Activated T-cell treated with anti-CD3 and anti-CD28 coated beads, Interleukin-2, amount 50 U/mL, for 24 hours (primary cell): ENCODE measurements at places on chromosomes 3 and 15.

DNA sequence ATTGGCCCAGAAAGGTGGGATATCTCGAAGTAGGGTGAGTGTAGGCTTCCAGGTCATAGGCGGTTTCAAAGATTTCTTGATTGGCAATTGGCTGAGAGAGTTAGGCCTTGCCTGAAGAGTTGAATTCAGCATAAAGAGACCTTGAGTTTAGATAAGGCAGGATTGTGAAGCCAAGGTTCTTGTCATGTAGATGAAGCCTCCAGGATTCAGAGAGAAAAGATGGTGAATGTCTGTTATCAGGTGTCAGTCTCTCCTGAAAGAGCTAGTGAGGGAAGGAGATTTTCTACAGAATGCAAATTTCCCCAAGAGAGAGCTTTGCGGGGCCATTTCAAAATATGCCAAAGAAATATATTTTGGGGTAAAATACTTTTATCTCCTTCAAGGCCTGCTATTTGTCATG is 217.0 kb upstream of the TLE3 start:
- no peak for DNase-seq

DNA sequence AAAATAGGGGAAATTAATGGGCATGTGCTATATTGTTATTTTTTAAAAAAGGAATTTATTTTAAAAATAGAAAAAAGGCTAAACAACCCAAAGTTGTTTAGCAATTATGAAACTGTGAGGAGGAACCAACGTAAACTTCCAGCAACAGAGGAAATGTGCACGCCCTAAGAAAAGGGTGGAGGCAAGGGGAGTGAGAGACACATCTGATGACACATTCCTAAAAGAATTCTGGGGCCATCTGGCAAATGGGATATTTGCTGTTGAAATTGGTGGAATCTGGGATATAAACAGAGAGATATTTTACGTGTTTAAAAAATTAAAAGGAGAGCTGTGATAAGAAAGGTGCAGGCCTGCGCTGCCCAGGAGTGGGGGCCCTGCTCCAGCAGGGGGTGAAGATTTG is 50.8 kb upstream of the MUC13 start:
- no peak for DNase-seq

GRCh38 chr3:59240666-59241255 is 190.9 kb upstream of the CFAP20DC start:
- DNase-seq = no peak

DNA sequence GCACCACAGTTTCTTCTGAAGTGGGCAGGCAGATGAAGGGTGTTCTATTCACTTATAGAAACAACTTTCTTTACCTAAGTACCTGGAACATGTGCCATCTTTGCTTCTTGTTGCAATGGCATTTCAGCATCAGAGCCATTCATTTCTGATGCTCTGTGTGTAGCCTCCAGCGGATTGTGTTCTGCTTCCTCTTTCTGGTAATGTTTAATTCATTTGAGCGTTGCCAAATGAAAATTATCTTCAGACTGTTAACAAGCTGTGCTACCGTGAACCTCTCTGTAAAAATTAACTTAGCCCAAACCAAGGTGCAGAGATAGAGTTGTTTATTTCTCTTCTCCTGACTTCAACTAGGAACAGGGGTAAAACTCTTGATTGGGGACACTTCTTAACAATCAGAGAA is 302.0 kb downstream of the EDEM1 start:
- no peak for DNase-seq

- DNase-seq = no peak
These were observed 62.6 kb upstream of the ATP11B start for GRCh38 chr3:182730675-182731042.
